ENCODE measurements at places on chromosomes 12 and 14.

- no peak for DNase-seq
These were observed 8.5 kb downstream of the SLC17A8 start for GRCh38 chr12:100365411-100365810.

DNA sequence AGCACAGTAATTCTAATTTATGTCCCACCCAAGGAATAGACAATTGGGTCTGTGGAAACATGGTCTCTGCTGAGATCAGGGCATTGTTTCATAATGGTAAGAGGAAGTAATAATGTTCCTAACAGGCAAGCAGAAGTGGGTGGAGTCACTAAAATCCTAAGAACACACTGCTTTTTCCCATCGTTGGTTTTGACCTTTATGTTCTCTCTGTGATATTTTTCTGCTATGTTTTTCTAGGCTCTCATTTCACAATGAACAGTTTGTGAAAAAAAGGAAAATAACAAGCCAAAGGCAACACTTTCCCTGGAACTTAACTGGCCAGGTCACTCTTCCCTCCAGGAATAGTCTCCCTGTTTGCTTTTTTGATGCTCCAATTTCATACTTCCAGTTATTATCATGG is 80.6 kb upstream of the OVCH1 start:
- no peak for DNase-seq

DNA sequence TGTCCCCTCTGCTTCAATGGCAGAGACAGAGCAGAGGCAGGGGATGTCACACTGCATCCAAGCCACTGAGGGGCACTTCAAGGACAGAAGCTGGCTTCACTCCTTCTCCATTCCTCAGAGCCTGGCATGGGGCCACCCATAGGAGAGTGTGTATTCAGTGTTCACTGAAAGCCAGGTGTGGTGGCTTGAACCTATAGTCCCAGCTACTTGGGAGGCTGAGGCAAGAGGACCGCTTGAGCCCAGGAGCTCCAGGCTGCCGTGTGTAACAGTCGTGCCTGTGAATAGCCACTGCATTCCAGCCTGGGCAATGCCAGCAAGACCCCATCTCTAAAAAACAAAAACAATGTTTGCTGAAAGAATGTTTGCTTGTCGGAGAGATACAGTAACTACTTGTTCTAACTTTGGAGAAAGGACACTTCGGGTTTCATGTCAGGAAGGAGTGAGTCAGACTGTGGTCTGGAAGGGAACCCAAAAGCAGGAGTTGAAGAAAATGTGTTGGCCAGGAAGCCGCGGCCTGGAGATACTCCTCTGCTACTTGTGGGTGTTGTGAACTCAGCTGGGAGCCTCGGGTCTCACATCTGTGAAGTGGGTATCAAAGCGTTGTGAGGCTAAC is 43.4 kb downstream of the ELK3 start:
- DNase-seq = no peak

DNA sequence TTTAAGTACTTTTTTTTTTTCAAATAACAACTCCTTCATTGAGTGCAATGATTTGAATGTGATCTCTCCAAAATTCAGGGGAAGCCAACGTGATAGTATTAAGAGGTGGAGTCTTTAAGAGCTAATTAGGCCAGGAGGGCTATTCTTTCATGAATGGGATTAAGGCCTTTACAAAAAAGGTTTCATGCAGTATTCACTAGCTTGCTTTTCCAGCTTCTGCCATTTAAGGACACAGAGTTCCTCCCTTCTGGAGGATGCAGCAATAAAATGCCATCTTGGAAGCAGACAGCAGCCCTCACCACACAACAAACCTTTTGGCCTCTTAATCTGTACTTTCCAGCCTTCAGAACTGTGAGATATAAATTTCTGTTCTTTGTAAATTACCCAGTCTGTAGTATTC is 586.8 kb upstream of the LMO3 start:
- DNase-seq = no peak

GRCh38 chr14:77284466-77284865 is 13.5 kb upstream of the NGB start:
- no peak for DNase-seq

DNA sequence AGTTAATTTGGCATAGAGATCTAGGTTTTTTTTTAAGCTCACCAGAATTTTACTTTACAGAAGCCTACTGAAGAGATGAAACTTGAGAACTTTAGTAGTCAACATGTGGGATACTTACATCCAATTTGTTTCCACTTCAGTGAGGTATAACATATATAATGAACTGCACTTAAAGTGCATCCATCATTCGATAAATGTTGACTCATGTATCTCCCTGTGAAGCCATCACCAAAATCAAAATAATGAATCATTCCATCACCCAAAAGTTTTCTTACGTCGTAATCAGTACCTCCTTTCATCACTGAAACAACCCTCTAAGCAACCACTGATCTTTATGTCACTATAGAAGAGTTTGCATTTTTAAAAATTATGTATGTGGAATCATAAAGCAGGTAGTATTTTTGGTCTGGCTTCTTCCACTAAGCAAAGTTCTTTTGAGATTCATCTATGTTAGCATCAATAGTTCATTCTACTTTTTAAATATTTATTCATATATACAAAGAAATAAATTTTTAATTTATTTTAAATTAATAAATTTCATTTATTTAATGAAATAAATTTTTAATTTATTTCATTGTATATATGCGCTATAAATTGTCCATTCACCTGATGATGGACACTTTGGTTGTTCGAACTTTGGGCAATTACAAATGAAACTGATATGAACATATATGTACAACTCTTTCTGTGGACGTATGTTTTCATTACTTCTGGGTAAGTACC is 2.0 kb upstream of the CPNE8 start:
- DNase-seq = no peak

DNA sequence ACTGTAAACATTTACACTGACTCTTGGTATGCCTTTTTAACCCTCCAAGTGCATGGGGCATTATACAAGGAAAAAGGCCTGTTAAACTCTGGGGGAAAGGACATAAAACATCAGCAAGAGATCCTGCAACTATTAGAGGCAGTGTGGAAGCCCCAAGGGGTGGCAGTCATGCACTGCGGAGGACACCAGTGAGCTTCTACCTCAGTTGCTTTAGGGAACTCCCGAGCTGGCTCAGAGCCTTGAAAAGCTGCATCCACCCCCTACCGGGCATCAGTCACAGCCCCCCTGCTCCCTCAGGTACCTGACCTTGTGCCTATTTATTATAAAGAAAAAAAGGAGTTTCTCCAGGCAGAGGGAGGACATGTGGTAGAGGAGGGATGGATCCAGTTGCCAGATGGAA is 695.6 kb upstream of the LMO3 start:
- no peak for DNase-seq

DNA sequence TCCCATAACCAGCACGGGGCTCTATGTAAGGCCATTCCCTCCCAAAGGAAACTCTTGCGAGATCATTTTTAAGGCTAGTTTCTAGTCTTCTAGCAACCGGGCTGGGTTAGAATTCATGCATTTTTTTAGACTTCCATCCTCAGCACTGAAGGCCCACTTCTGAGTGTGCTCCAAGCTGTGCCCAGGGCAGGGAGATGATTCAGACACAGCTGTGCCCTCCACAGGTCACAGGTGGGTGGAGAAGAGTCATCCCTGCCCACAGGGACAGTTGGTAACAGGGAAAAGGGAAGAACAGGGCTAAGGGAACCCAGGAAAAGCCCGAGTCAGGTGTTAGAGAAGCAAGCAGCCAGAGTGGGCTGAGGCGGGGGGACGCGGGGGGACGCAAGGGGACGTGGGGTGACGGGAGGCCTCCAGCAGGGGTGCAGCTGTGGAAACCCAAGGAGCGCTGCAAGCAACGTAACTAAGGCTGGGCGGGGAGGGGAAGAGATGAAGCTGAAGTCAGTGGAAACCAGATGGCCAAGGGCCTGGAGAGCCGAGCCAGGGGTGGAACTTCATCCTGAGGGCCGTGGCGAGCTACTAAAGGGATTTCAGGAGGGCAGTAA is 27.2 kb upstream of the PPP2R5C start:
- no peak for DNase-seq
